Ecto neural progenitor cell (in vitro differentiated cells): ENCODE measurements at places on chromosomes 1 and 21.

- no peak for DNase-seq
Observed at GRCh38 chr1:248625971-248626370, 8.9 kb downstream of the OR2T11 start.

GRCh38 chr1:201324821-201325677 is 41.7 kb downstream of the PKP1 start:
- no peak for DNase-seq

DNA sequence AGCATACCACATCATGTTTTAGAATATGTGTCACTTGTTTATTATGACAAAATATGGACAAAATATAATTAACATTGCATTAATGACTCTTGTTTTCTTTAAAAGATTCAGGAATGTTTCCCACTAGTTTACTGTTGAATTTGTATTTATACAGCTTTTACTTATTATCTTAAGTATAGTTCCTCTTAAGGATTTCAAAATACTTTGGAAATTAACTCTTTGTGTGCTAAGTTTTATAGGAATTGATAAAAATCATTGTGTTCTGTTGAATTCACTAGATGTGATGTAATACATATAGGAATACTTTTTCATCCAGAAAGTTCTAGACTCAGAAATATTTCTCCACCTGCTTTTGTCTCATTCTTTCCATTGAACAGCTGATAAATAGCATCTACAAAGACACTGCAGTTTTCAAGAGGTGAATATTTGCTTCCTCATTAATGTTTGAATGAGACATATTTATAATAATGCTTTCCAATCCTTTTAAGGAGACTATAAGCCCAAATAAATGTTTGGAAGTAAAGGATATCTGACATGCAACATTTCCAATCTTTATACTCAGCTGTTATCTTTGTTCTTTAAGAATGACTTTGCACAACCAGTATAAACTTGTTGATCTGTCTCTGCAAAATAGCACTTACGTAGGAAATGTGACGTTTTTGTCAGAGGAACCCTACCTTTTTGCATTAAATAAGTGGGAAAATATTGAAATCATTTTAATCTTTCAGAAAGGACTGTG is 38.4 kb upstream of the SAMSN1 start:
- DNase-seq, result no peak

DNA sequence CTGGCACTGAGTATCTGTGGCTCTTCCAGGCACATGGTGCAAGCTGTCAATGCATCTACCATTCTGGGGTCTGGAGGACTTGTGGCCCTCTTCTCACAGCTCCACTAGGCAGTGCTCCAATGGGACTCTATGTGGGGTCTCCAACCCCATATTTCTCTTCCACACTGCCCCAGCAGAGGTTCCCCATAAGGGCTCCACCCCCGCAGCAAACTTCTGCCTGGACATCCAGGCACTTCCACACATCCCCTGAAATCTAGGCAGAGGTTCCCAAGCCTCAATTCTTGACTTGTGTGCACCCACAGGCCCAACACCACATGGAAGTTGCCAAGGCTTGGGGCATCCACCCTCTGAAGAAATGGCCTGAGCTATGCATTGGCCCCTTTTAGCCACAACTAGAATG is 18.8 kb downstream of the ODF2L start:
- no peak for DNase-seq

- DNase-seq, result no peak
Observed at GRCh38 chr1:116886291-116886878, 23.3 kb upstream of the PTGFRN start.
